ENCODE measurements at places on chromosomes 1 and 21. TPM values are rescaled to one million over a fixed set of nuclear protein-coding genes. Genes with fewer than 3 reads are reported as not detected.

Gene PRRX1
- total RNA-seq = 2.7 TPM

Gene ECM1
- 15.4 TPM for total RNA-seq

GRCh38 chr1:218600968-218601367, 255.8 kb downstream of the TGFB2 start:
- no peak for DNase-seq

DNA sequence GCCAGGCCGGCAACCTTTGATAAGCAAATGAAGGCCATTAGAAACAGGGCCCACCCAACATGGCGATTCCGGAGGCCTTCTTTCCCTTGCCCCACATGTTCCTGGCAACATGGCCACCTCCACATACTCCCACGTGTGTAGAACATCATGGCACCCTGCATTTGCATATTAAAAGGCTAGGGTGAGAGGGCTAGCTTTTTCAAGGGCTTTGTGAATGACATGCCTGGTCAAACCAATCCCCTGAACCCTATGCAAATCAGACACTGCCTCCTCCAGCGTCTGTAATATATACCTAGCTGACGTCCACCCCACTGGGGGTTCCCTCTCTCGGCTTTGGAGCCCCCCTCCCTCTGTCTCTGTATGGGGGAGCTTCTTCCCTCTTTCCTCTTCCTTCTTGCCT, 1.6 kb downstream of the ADCY10 start:
- DNase-seq = no peak

- DNase-seq = no peak
Measured at GRCh38 chr1:24961961-24962861, 32.1 kb upstream of the RUNX3 start.

DNA sequence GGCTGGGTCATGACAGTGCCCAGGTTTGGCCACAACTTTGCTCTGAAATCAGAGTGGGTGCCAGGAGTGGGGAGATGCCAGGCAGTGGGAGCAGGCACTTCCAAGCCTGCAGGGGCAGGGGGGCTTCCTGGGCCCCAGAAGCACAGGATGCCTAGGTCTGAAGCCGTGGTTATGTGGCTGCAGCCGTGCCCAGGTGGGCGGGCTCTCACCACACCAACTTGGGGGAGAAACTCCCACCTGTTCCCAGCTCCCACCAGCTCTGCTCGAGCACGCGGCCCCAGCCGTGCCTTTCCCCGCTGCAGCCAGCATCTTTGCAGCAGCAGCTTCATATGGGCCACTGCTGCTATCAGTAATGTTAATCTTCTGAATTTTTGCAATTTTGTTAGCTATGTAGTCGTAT, 331.4 kb downstream of the USP25 start:
- no peak for DNase-seq

GRCh38 chr1:35633547-35633946, 7.8 kb downstream of the PSMB2 start:
- no peak for DNase-seq

- DNase-seq = peak; percentile 50
Measured at GRCh38 chr1:165907256-165907857, 79.9 kb downstream of the UCK2 start.
